Panc1 (cell line): ENCODE measurements at places on chromosomes 1 and 21. TPM values are rescaled to one million over a fixed set of nuclear protein-coding genes. Genes with fewer than 3 reads are reported as not detected.

DNA sequence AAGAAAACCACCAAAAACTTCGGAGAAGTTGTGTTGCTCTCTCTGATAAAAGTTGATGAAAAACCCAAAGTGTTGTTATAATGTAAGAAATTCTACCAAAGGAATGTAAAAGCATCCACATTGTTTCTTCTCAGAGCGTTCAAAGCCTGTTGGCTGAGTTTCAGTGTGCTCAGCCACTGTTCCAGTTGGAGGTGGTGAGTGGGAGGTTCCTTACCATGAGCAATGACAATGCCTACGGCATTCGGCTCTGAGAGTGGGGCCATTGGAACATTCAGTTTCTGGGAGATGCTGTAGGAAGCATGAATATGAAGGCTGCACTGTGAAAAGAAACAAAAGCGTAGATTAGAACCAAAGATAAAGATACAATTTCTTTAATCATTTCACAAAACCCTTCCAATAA lies 20.5 kb upstream of the MYBPHL start:
- DNase-seq = no peak
- no peak overlapping the region for H3K27ac ChIP-seq
- H3K4me3 ChIP-seq = no peak overlapping the region

- peaks cover 44% of the 10 kb centered on the region for H3K4me1 ChIP-seq
- peaks cover 2% of the 10 kb centered on the region for H3K36me3 ChIP-seq
- H3K27ac ChIP-seq = peak overlapping the region; percentile 88
Observed at GRCh38 chr1:212287261-212287895, 2.2 kb downstream of the PPP2R5A start.

- H3K36me3 ChIP-seq = no peaks in the 10 kb centered on the region
- peaks cover 17% of the 10 kb centered on the region for H3K4me1 ChIP-seq
- H3K27ac ChIP-seq = no peak overlapping the region
- no peak overlapping the region for H3K4me3 ChIP-seq
- no peaks in the 10 kb centered on the region for H3K27me3 ChIP-seq
- no peak for DNase-seq
Observed at GRCh38 chr1:51627672-51628071, 10.8 kb downstream of the OSBPL9 start.

DNA sequence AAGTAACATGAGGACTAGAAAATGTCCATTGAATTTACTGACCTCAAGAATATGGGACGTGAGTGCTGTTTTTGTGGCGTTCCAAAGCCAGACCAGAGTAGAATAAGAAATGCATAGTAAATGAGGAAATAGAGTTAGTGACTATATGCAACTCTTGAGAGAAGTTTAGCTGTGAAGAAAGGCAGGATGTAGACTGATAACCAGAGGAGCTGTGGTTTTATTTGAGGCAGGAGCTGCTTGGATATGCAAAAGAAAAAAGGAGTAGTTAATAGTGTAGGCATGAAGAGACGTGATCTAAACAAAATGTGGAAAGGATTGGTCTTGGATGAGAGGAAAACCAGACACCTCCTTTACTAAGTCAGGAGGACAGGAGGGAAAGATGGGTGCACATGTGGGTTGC lies 28.2 kb downstream of the DNAH14 start:
- H3K4me1 ChIP-seq = no peaks in the 10 kb centered on the region
- no peaks in the 10 kb centered on the region for H3K27me3 ChIP-seq
- no peak overlapping the region for H3K27ac ChIP-seq
- H3K4me3 ChIP-seq = no peak overlapping the region
- DNase-seq = no peak

- DNase-seq = no peak
- no peaks in the 10 kb centered on the region for H3K36me3 ChIP-seq
- H3K4me3 ChIP-seq = no peak overlapping the region
Observed at GRCh38 chr1:172851856-172852255, 193.0 kb downstream of the FASLG start.

DNA sequence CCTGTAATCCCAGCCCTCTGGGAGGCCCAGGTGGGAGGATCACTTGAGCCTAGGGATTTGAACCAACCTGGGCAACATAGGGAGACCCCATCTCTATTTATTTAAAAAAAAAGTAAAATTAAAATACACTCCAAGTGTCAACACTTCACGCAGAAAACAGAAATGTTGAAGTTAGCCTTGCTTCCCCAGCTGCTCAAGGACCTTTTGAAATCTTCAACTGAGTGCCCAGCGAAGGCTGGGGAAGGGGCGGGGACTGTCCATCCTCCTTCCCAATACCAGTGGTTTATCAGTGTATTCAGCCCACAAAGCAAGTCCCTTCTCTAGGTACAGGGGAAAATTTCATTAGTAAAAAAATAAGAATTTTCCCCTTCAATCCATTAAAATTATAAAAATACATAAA lies 2.2 kb upstream of the DNAJC28 start:
- no peaks in the 10 kb centered on the region for H3K4me1 ChIP-seq
- H3K4me3 ChIP-seq = no peak overlapping the region
- no peaks in the 10 kb centered on the region for H3K27me3 ChIP-seq
- no peaks in the 10 kb centered on the region for H3K36me3 ChIP-seq
- no peak for DNase-seq

DNA sequence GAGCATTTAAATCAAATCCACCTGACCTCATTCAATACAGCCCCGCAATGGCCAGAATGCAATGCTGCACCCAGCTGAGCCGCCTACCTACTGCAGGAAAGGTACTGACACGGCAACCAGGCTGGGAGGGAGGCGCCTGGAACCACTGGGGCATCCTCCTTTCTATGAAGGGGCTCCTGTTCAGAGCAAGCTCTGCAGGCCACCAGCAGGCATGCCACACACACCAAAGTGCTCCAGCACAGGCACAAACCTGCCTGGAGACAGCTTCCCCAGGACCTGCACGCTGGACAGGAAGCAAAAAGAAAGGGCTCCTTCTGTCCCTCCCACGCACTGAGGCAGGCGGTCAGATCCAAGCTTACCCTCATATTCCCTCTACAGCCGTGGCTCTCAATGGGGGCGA lies 21.2 kb downstream of the CTNNBIP1 start:
- H3K4me3 ChIP-seq = no peak overlapping the region
- H3K36me3 ChIP-seq = no peaks in the 10 kb centered on the region
- no peak overlapping the region for H3K27ac ChIP-seq
- no peaks in the 10 kb centered on the region for H3K27me3 ChIP-seq
- peaks cover 42% of the 10 kb centered on the region for H3K4me1 ChIP-seq
- DNase-seq = no peak

DNA sequence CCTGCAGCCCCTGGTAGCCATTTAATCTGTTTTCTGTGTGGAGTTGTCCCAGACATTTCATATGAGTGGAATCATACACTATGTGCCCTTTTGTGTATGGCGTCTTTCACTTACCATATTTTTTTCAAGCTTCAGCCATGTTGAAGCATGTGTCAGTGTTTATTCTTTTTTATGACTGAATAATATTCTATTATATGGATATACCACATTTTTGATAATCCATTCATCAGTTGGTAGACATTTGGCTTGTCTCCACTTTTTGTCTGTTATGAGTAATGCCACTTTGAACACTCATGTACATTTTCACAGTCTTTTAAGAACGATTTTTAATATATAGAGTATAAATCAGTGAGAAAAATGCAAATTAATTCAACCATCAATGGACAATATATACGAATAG lies 44.7 kb downstream of the ATF6 start:
- H3K4me1 ChIP-seq = no peaks in the 10 kb centered on the region
- no peaks in the 10 kb centered on the region for H3K36me3 ChIP-seq
- no peaks in the 10 kb centered on the region for H3K27me3 ChIP-seq
- no peak overlapping the region for H3K4me3 ChIP-seq
- DNase-seq = no peak

- no peak for DNase-seq
- H3K27ac ChIP-seq = no peak overlapping the region
- H3K4me3 ChIP-seq = no peak overlapping the region
- H3K4me1 ChIP-seq = no peaks in the 10 kb centered on the region
- no peaks in the 10 kb centered on the region for H3K36me3 ChIP-seq
Observed at GRCh38 chr21:26451081-26451740, 121.9 kb downstream of the CYYR1 start.

GRCh38 chr1:61268546-61269240 lies 186.3 kb downstream of the NFIA start:
- no peak overlapping the region for H3K4me3 ChIP-seq
- H3K4me1 ChIP-seq = peaks cover 14% of the 10 kb centered on the region
- H3K36me3 ChIP-seq = no peaks in the 10 kb centered on the region
- H3K27ac ChIP-seq = no peak overlapping the region

- H3K27ac ChIP-seq = no peak overlapping the region
- no peaks in the 10 kb centered on the region for H3K36me3 ChIP-seq
- peak overlapping the region; percentile 37 for H3K4me3 ChIP-seq
- H3K4me1 ChIP-seq = no peaks in the 10 kb centered on the region
- peak; percentile 24 for DNase-seq
- H3K27me3 ChIP-seq = peaks cover 16% of the 10 kb centered on the region
Observed at GRCh38 chr1:159211331-159212136, 6.9 kb downstream of the ACKR1 start.

DNA sequence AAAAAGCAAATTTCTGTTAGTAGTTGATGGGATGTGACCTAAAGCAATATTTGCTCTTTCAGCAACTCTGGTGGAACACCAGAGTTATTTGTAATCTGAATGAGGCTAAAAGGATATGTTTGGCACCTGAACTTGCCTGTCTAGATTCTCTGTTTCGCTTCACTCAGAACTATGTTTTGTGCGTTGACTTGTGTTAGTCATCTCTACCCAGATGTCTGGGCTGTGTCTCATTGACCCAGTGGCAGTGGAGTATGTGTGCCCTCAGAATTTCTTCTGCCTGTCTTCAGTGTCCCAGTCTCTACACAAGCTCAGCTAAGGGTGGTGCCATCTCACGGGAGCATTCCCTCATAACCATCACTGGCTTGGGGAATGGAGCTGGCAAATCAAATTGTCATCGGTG lies 13.9 kb downstream of the KCNK1 start:
- H3K27ac ChIP-seq = no peak overlapping the region
- no peaks in the 10 kb centered on the region for H3K4me1 ChIP-seq

GRCh38 chr1:203153989-203154821 lies 21.4 kb downstream of the MYBPH start:
- no peaks in the 10 kb centered on the region for H3K36me3 ChIP-seq
- DNase-seq = no peak
- H3K4me3 ChIP-seq = no peak overlapping the region
- peak overlapping the region; percentile 75 for H3K27ac ChIP-seq

DNA sequence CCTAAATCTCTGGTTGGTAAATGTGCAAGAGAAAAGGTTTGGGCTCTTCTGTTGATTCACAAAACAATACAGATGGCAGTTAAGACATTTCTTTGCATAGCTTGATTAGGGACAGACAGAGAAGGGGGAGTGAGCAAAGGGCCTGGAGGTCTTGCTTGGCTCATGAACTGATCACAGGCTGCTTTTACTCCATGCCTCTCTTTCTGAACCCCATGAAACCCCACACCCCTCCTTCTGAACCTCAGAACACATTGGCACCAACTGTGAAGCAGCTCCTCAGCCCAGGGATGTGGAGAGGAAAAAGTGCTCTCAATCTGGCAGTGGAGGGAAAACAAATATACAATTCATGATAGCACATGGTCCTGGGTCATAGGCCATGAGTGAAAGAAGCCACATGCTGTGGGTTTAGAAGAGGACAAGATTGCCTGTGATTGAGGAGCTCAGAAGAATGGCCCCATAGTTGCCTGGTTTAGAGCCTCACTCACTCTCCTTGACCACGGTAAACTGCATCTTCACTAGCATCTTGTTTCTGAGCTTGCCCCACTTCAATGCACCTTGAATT lies 111.6 kb upstream of the GADD45A start:
- H3K4me1 ChIP-seq = peaks cover 42% of the 10 kb centered on the region
- no peak overlapping the region for H3K4me3 ChIP-seq
- H3K27ac ChIP-seq = peak overlapping the region; percentile 95
- H3K36me3 ChIP-seq = no peaks in the 10 kb centered on the region
- no peaks in the 10 kb centered on the region for H3K27me3 ChIP-seq
- no peak for DNase-seq

- H3K27ac ChIP-seq = no peak overlapping the region
- H3K4me1 ChIP-seq = no peaks in the 10 kb centered on the region
- no peaks in the 10 kb centered on the region for H3K36me3 ChIP-seq
- H3K27me3 ChIP-seq = no peaks in the 10 kb centered on the region
- no peak overlapping the region for H3K4me3 ChIP-seq
Observed at GRCh38 chr1:13813398-13814012, 113.5 kb downstream of the PRDM2 start.

- no peak overlapping the region for H3K4me3 ChIP-seq
- no peak for DNase-seq
- H3K27me3 ChIP-seq = no peaks in the 10 kb centered on the region
Observed at GRCh38 chr1:70963374-70963773, 84.2 kb downstream of the PTGER3 start.

GRCh38 chr1:19441048-19441780 lies 44.1 kb downstream of the CAPZB start:
- DNase-seq = no peak
- H3K4me3 ChIP-seq = no peak overlapping the region
- H3K36me3 ChIP-seq = 0 out of 2 replicates have a peak, but pooled peaks cover 9% of the 10 kb centered on the region
- H3K27me3 ChIP-seq = no peaks in the 10 kb centered on the region
- H3K4me1 ChIP-seq = peaks cover 99% of the 10 kb centered on the region

DNA sequence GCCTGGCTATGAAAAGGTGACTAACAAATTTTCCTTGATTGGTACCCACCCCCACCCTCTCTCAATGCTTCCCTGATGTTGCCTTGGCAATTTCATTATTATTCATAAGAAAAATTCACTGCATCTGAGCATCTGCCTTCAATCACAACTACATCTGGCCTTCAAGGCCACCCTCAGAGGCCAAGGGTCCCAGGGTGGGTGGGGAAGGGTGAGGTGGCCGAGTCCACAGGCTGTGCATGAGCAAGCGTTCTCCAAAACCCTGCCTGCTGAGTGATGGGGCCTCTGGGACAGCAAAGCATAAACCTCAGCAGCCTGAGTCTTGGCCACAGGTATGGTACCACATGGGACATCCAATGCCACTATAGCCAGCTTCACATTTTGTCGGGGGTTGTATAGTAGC lies 198.7 kb downstream of the SLC35F3 start:
- no peaks in the 10 kb centered on the region for H3K27me3 ChIP-seq
- no peak for DNase-seq
- peaks cover 5% of the 10 kb centered on the region for H3K4me1 ChIP-seq
- no peak overlapping the region for H3K4me3 ChIP-seq
- no peaks in the 10 kb centered on the region for H3K36me3 ChIP-seq
- no peak overlapping the region for H3K27ac ChIP-seq

GRCh38 chr1:235304549-235305451 lies 23.2 kb downstream of the ARID4B start:
- no peaks in the 10 kb centered on the region for H3K36me3 ChIP-seq
- no peaks in the 10 kb centered on the region for H3K27me3 ChIP-seq
- H3K4me1 ChIP-seq = peaks cover 12% of the 10 kb centered on the region
- DNase-seq = no peak
- no peak overlapping the region for H3K27ac ChIP-seq

NUP210L gene
- total RNA-seq = 0.05 TPM

ATP6V1G3 gene
- total RNA-seq = not detected

RYR2 gene
- 0.03 TPM for total RNA-seq
